Fibroblast of skin of right biceps (primary cell): ENCODE measurements at places on chromosomes 1 and 21.

DNA sequence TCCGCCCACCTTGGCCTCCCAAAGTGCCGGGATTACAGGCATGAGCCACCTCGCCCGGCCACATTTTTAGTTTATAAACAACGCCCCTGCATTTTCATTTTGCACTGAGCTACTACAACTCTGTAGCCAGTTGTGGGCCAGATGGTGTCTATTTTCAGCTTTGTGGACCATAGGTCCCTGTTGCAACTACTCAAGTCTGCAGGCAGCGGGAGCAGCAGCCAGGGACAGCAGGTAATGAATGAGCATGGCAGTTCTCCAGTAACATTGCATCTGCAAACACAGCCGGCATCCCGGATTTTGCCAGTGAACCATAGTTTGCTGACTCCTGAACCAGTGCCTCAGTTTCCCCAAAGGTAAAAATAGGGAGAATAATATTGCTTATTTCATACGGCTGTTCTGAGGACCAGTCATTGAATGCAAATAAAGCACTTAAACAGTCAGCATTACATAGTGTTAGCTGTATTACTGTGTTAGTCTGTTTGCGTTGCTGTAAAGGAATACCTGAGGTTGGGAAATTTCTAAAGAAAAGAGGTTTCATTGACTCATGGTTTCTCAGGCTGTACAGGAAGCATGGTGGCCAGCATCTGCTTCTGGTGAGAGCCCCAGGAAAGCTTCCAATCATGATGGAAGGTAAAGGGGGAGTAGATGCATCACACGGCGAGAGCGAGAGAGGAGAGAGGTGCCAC, 65.5 kb upstream of the SLC45A1 start:
- no peak for DNase-seq

DNA sequence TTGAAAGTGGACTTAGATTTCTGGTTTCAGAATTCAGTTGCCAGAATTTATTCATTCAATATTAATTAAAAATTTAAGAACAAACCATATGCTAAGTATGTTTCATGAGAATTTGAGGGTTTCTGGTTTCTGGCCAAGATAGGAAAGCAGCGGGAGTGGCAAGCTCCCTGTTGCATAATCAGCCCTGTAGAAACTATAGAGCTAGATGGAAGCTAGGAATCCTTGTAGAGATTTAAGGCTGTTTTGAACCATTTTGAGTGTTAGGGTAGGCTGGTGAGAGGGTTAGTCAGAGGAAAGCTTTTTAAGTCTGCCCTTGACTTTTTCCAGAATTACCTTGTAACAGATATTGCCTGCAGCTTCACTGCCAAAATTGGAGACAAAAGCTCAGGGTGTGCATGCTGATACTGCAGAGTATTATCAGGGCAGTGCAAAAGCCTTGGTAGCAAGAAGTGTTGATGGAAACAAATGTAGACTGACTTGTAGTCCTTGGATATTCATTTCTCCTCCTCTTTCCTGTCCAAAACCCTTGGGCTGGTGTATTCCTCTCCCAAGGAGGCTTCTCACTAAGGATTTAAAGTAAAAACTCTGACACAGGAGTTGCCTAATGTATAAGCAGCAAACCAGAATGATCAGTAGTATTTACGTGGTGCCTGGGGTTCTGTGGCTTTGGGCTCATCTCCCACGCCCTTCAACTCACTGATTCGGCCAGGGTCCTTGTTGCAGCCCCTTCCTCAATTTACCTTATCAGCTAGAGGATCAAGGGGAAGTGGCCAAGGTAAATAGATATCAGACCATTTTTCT, 12.6 kb upstream of the GIPC2 start:
- DNase-seq: no peak

DNA sequence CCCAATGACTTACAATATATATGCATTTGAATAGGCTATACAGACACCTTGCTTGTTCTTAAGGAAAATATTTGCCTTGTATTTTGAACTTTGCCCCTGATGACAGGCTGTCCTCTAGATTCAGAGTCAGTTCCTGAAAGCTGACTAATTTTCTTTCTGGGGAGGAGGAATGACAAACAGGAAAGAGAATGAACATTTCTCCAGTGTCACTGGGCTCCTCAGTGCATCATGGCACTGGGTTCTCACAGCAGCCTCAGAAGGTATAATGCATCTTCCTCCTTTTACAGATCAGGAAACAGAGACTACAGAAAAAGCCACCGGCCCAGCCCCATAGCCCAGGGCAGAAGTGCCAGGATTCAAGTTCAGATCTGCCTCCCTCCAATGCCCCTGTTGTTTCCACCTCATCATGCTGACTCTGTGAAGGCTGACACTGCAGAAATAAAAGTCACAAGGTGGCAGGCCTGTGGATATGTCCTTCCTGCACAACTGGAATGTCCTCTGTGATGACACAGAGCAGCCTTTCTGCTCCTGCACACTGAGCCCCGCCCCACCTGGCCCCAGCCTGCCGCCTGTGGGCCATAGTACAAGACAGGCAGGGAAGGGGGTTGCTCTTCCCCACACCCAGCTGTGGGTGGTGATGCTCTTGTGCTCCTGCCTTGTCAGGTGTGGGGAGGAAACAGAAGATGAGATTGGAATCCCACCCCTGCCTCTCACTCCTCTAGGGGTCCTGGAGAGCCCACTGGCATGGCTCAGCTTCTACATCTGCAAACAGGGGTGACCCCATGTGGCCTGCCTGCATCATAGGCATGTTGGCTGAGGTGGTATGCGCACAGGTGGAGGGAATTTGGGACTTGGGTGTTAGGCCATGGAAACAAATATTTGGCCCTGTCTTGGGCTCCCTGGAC, 6.4 kb downstream of the TTC22 start:
- no peak for DNase-seq

GRCh38 chr1:63023171-63023570, 239.2 kb downstream of the ATG4C start:
- DNase-seq: no peak

DNA sequence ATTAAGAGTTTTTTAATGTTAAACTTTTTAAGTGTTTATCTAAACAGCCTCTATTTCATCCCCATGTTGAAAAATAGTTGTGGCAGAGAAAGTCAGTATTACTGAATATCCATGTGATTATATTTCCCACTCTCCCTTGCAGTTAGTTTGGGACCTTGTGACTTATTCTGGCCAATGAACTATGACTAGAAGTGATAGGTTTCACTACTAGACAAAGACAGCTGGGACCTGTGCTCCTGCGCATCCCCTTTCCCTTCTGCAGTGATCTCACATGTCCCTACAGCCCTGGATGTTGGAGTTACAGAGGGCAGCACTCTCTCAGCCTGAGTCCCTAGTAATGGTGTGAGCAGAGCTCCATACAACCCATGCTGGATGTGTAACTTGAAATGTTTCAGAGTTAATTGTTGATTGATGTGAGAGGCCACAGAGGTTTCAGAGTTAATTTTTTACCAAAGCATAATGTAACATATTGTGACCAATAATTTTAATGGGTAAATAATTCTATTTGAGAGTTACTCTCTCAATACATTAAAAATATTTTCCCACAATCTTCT, 18.7 kb upstream of the SAMD13 start:
- DNase-seq: no peak
